ENCODE measurements at places on chromosomes 3 and 15.

GRCh38 chr15:101012326-101013200 lies 93.4 kb downstream of the LRRK1 start:
- DNase-seq: no peak

- DNase-seq: no peak
These were observed 75.2 kb downstream of the CHSY1 start for GRCh38 chr15:101176625-101177024.

GRCh38 chr3:129611446-129611800 lies 4.9 kb upstream of the PLXND1 start:
- no peak for DNase-seq

- no peak for DNase-seq
These were observed 91.9 kb downstream of the MEGF11 start for GRCh38 chr15:66161575-66162118.

GRCh38 chr3:126952983-126953660 lies 29.8 kb upstream of the PLXNA1 start:
- no peak for DNase-seq

GRCh38 chr3:186003610-186004009 lies 65.8 kb upstream of the TRA2B start:
- DNase-seq: no peak

DNA sequence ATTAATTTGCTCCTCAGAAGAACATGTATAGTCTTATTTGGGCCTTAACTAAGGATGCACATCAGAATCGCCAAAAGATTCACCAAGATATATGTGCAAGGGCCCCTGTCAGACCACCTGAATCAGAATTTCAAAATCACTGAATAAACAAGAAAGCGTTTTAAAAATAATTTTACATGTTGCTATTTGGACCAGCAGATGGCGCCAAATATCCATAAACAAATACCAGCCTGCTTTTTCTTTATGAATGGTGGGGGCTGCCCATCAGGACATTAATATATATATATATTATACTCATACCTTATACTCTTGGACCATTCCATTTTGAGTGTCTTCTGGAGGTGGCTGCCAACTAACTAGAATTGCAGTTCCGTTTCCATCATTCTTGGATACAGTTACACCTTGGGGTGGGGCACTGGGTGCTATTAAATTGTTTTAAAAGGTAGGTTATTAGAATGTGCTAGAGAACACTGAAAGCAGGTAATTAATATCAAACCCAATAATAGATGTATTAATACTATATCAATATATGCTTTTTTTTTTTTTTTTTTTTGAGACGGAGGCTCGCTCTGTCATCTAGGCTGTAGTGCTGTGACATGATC lies 1108.3 kb downstream of the ROBO1 start:
- DNase-seq: no peak

GRCh38 chr3:36364260-36364659 lies 16.0 kb upstream of the STAC start:
- DNase-seq: no peak

- DNase-seq: no peak
These were observed 75.1 kb upstream of the VGLL4 start for GRCh38 chr3:11718637-11719405.
